ENCODE measurements at places on chromosomes 4 and X.

GRCh38 chrX:19990151-19990555 is 708 bp downstream of the BCLAF3 start:
- DNase-seq: peak; percentile 7

- DNase-seq: no peak
Measured at GRCh38 chr4:129342819-129343408, 247.0 kb downstream of the C4orf33 start.

- DNase-seq: no peak
Measured at GRCh38 chrX:3651277-3651676, 62.2 kb downstream of the PRKX start.

DNA sequence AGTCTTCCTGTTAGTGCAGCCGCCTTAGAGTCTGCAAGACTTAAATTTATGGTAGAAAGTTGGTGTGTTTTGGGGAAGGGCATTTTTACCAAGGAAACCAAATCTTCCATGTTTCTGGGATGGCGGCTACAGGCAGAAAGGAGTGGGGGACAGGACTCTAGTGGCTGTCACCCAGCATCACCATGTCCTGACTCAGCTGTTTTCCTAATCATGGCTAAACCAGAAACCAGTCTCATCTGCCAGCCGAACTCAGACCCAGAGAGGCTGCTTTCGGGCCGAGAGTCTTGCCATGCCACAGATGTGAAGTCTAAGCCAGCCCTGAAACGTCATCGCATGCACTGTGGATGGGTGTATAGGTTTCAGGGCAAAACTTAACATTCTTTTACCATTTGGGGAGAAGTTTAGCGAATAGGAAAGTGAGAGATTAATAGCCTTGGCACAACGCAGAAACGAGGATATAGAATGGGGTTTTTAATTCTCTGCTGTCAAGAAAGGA is 109.6 kb downstream of the ENPP6 start:
- no peak for DNase-seq

- no peak for DNase-seq
Measured at GRCh38 chr4:1061056-1061700, 49.8 kb downstream of the FGFRL1 start.

DNA sequence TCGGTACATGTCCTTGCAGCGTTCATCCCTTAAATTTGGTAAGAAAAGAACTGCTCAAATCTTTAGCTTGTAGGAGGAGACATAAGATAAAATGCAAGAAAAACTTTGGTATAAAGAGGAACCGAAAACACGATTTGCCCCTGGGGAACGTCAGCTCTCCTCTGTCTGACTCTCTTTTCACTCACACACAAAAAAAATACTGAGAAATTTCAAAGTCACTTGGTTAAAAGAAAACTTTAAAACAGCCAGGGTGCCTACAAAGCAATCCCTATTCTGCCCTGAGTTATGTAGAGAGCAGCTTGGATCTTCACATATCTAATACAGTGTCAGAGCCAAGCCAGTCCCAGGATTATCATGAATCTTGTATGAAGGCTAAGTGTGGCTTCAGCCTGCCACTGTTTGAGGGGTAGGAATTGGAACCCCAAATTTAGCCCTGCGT is 248.5 kb upstream of the CXXC4 start:
- no peak for DNase-seq

DNA sequence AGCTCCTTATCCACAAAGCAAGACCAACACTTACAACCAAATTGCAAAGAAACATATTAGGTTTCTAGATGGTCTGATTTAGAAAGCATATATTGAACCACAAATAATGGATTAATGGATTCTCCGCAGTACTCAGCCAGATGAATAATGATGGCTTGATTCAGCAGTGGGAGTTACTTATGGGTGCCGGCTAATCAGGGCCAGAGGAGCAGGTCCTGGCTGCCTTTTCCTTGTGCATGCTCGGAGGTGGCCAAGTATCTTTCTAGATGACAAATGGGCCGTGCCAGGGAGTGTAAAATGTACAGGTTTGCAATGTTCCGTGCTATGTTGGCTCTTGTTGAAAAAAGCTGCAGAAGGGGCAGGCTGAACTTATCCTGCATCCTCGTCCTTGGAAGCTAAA is 70.2 kb downstream of the VCX3A start:
- DNase-seq: no peak
